ENCODE measurements at places on chromosomes 2 and 18.

- no peak for DNase-seq
Measured at GRCh38 chr2:174787487-174788205, 23.4 kb upstream of the CHRNA1 start.

- no peak for DNase-seq
Measured at GRCh38 chr2:81290846-81291245, 986.3 kb upstream of the LRRTM1 start.

GRCh38 chr18:77086656-77087392 is 45.8 kb downstream of the MBP start:
- no peak for DNase-seq

DNA sequence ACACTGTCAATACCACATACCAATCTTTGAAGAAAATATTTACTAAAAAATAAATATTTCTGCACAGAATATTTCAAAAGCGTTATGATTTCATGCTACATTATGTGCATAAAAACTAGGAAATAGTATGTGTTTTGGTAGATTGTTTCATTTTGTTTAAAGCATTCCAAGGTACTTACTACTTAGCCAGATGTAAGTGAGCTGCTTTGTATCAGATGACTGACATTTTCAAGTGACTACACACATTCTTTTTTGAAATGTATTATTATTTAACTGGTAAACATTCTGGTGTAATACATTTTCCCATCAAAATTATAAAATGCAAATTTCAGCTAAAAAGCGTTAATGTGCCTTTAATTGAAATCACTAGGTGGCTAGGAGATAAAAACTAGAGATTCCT is 21.5 kb downstream of the GCA start:
- DNase-seq, result no peak

DNA sequence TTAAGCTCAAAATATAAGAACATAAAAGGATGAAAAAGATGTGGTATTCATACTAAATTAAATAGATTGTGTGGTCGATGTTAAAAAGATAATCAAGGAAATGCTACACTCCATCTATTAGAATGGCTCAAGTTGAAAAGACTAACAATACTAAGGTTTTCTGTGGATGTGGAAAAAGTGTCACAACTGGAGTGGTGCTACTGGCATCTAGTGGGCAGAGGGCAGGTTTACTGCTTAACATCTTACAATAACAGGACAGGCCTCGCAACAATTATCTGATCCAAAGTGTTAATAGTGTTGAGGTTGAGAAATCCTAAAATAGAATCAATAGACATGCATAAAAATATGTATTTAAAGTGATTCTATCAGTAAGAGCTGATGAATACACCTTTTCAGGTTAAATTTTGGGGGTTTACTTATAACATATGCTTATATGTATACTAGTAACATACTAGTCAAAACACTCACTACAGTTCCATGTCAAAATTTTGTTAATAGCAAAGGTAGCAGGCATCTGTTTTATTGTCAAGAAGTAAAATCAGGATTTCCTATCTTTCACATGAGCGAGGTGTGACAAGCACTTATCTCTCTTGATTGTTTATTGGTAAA is 91.5 kb upstream of the TMEFF2 start:
- DNase-seq, result no peak

GRCh38 chr18:6313415-6313814 is 101.3 kb downstream of the L3MBTL4 start:
- DNase-seq, result no peak
